Right ventricle myocardium superior (tissue), 1 donor: ENCODE measurements at places on chromosomes 2 and 18. TPM values are rescaled to one million over a fixed set of nuclear protein-coding genes. Genes with fewer than 3 reads are reported as not detected.

DNA sequence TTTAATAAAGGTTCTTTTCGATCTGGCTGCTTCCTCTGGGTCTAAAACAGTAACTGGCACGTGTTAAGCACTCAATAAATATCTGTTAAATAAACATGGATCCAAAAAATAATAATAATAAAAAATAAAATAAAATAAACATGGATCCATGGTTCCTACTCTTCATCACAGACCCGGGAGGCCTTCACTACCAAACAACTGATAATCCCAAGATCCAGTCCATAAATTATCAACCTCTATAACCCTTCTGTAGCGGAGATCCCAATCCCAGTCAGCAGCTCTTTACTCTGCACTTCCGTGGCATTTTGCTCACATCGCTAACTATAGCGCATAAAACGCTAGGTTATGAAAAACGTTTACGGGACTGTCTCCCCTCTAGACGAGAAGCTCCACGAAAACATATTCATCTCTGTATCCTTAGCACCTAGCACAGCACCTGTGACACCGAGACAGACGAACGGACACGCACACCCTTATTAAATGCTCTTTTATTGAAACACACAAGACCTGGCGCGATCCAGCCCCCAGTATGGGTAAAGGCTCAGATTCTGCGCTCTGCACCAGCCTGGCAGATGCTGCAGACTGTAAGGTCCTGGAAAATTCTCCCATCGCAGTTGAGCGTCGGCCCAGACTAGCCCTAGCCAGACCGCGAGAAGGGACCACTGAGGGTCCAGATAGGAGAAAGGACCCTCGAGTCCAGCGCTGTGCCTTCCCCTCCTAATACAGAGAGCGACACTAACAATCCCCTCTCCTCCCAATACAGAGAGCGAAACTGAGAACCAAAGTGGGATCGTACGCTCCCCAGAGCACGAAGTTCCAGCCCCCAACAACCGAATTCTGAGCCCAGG, 770 bp downstream of the NBAS start:
- no peak for DNase-seq

GRCh38 chr2:85536479-85536878, 2.5 kb upstream of the MAT2A start:
- no peak for DNase-seq

- DNase-seq: no peak
Observed at GRCh38 chr2:62477573-62477972, 28.4 kb downstream of the TMEM17 start.

DNA sequence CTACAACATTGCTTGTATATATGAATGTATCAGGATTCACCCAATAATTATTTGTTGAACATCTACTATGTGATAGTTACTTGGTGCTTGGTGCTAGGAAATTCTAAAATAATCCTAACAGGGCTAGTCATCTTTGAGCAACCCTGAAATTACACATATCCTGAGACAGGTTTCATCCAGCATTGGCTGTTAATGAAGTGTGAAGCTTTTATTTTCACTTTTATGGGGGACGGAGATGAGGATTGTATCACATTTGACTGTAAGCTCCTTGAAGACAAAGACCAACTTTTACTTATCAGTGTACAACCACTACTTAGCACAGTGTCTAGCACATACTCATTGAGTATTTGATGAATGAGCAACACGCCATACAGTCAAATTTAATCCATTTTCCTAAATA, 6.8 kb upstream of the GALM start:
- no peak for DNase-seq

- no peak for DNase-seq
Observed at GRCh38 chr2:78676921-78677696, 348.4 kb upstream of the REG3G start.

DNA sequence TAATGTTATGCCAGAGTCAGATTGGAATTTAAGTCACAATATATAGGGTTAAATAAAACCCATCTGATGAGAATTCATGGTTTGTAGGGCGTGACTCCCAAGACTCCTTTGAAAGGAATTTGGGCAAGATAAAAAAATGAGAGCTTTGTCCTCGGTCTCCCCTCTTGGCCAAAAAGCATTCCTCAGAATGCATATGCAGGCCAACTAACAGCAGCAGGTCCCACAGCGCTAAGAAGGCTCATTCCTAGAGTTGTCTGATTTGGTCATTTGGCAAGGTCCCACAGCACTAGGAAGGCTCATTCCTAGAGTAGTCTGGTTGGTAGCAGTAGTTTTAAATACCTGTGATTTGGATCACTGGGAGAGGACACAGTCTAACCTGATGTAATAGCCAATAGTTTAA, 106.3 kb upstream of the B3GNT2 start:
- DNase-seq: no peak

USP37 gene
- total RNA-seq: 5.9 TPM

GKN2 gene
- total RNA-seq: not detected

ANKRD30BL gene
- not detected for total RNA-seq

- DNase-seq: no peak
Observed at GRCh38 chr2:127463155-127463991, 45.1 kb downstream of the PROC start.

CARF gene
- total RNA-seq: 5.9 TPM

DNA sequence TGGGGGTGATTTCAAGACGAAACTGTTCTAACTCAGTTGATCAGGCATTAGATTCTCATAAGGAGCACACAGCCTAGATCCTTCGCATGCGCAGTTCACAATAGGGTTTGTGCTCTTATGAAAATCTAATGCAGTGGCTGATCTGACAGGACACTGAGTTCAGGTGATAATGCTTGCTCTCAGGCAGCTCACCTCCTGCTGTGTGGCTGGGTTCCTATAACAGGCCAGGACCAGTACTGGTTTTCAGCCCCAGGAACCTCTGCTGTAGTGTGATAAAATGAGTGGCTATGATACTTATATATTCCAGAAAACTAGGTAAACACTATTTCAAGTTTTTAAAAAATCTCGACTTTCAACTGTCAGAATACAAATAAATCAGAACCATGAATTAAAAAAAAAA, 271.4 kb downstream of the GALNT13 start:
- no peak for DNase-seq

SERPINB13 gene
- not detected for total RNA-seq

GRCh38 chr2:106114166-106114565, 79.9 kb downstream of the UXS1 start:
- DNase-seq: no peak

DNA sequence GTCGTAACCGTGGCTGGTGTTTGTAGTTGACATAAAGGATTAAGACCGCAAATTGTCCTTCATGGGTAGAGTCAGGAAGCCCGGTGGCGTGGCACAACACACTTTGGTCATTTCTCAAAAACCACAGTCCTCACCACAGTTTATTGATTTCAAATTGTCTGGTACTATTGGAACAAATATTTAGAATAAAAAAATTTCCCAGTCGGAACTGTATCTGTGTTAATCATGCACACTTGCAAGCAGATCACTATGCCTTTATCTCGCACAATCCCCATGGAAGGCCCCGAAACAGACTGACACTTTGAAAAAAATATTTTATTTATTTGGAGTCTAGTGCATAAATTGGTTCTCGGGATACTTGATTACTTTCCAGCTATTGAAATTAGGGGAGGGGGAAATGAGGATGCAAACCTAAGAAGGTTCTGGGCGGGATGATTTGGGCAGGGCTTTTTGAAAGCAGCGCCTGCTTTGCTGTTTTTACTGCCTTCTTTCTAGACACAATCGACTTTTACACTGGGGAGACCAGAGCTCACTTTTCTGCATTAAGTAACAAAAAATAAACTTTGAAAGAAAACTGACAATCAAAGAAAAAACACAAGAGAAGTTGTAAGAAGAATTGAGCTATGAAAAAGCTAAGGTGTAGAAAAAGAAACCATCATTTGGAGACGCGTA, 15.4 kb upstream of the HOXD1 start:
- DNase-seq: no peak

DNA sequence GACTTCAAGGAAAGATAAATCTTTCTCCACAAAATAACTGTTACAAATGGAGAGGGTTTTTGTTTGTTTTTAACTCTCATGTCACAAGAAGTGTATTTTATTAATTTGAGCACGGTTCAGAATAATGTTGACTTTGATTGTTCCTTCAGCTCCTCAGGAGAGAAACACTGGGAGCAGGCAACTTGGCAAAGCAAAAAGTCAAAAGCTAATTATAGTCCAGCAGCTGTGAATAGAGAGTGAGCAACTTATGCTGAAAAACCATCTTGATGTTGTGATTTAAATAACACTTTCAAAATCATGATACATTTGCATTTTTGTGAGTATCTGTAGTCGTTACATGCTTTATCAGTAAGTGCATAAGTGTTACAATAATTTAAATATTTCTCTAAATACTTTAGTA, 37.5 kb upstream of the TTN start:
- DNase-seq: no peak

DNA sequence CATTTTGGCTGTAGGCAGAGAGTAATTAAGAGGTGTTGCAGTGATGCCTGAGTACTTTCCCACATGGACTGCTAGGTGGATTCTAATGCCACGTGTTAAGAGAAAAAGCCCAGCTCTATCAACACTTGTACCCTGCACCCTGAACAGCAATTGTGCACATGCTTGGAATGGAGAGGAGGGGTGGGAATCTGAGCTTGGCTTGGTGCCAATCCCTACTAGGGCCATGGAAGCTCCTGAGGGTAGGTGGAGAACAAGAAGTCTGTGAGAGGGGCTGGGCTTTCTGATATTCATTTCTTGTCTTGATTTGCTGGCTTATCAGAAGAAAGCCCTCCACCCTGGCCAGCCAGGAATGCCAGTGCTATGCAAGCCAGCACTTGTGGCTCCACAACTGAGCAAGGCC, 292.2 kb downstream of the KCNS3 start:
- no peak for DNase-seq

SLC14A1 gene
- 32.8 TPM for total RNA-seq

GRCh38 chr2:39741871-39742270, 37.2 kb downstream of the THUMPD2 start:
- no peak for DNase-seq

CFAP65 gene
- total RNA-seq: not detected

DNA sequence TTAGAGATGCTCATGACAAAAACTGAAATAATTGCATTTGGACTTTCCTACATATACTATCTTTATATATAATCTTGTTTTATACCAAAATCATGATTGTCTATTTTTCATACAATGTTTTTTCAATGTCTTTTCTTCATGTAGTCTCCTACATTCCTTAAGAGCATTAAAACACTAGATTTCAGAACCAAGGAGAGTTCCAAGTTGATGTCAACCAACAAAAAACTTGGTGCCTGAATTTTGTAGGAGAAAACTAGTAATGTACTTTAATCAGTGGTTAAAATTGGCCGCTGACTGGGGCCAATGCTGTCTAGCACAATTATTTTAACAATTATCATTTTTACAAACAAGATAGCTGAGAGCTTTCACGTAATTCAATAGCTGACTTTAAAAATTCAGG, 678.8 kb downstream of the DCC start:
- DNase-seq: no peak

PSMA8 gene
- total RNA-seq: 0.48 TPM

- no peak for DNase-seq
Observed at GRCh38 chr18:35692866-35693265, 111.3 kb downstream of the GALNT1 start.

PLB1 gene
- total RNA-seq: 1.8 TPM

NCKAP5 gene
- total RNA-seq: 7.9 TPM

- DNase-seq: no peak
Observed at GRCh38 chr2:161246281-161246680, 61.9 kb upstream of the PSMD14 start.

EFEMP1 gene
- total RNA-seq: 62.5 TPM

- DNase-seq: no peak
Observed at GRCh38 chr18:1544016-1544415, 639.3 kb downstream of the ADCYAP1 start.

CYP27C1 gene
- not detected for total RNA-seq

FAM117B gene
- total RNA-seq: 2.3 TPM

DNA sequence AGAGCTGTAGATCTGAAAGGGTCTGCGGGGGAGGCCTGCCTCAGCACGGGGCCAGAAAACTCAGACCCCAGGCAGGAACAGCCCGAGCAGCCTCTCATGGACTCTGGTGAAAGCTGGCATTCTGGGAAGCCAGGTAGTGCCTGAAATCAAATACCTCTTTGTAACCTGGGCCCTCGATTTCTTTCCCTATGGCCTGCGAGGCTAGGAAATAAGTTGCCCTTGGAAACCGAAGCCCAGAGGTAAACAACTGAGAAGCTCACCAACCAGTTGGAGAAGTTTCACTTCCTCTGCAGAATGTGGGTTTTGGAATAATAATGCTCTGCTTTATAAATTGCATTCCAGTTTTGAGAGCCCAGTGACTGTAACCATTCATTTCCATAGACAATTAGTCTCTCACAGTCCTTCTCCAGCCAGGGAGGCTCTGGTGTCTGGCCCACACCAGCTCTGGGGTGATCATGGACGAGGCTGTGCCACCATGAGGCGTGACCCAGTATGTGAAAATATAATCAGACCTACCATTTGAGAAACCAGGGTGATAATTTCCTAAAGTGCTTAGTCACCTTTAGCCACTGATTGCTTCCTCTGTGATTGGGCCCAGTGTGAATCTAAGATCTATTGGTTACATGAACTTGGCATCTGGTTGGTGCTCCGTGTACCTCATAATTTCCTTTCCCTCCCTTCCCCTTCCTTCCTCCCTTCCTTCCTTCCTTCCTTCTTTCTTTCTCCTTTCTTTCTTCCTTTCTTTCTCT, 133.1 kb upstream of the PELI1 start:
- DNase-seq: no peak

- no peak for DNase-seq
Observed at GRCh38 chr2:54076586-54076985, 38.8 kb upstream of the ACYP2 start.

UNC80 gene
- not detected for total RNA-seq

DNA sequence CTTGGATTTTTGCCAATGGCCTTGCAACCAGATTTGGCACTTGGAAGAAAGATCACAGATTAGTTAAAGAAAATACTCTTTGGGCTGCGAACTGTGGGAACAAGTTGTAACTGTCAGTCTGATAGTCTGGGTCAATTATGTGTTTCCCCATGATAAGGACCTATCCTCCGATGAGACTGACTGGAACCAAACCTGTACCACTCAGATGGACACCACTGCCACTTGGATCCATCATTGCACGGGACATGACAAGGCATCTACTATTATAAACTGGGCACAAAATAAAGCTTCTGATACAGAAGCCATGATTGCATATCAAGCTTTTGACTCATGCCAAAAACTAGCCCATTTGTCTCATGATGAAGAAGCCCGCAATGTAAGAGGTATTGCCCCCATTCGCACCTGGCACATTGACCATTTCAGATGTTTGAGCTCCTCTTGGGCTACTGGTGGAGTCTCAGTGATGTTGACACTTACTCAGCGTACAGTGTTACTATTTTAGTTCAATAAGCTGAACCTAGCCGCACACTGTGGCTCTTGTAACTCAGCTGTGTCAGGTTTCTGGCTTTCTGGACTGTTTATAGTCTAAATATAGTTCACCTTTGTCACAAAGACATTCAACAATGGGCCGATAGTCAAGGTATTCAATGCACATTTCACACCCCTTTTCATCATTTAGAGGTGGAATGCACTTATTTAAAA, 179.8 kb upstream of the RBBP8 start:
- no peak for DNase-seq

DNA sequence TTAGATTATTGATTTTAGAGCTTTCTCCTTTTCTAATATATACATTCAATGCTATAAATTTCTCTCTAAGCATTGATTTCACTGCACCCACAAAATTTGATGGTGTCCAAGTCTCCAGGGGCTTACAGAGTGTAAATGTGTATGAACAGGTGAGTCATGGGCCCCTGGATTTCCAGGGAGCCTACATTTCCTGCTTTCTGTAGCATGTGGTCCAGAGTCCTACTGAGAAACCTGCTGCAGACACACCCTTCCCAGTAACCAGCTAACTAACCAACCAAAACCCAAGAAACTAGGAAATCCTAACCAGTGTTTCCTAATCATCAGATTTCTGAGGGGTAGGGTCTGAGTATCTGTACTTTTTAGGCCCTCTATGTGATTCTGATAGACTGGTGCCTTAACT, 39.5 kb upstream of the TANC1 start:
- DNase-seq: no peak
